Kasumi-1 (cell line): ENCODE measurements at places on chromosomes 3 and 15.

DNA sequence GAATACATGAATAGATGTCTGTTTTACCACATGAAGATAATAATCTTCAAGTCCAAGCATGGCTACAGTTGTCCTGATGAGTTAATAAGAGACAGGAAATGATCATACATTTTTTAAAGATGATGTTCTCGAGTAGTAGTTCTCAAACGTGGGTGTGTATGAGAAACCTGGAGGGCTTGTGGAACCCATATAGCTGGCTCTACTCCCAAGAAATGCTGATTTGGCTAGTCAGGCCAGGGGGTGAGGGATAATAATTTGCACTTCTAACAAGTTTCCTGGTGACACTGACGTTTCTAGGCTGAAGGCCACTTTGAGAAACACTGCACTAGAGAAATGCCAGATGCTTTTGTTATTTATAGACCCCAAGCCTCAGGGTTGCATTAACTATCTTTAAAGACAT lies 37.0 kb downstream of the ROPN1B start:
- no peak for DNase-seq

GRCh38 chr3:58173029-58173668 lies 37.6 kb downstream of the DNASE1L3 start:
- DNase-seq = no peak

GRCh38 chr3:132681421-132681820 lies 21.3 kb downstream of the UBA5 start:
- DNase-seq = no peak

DNA sequence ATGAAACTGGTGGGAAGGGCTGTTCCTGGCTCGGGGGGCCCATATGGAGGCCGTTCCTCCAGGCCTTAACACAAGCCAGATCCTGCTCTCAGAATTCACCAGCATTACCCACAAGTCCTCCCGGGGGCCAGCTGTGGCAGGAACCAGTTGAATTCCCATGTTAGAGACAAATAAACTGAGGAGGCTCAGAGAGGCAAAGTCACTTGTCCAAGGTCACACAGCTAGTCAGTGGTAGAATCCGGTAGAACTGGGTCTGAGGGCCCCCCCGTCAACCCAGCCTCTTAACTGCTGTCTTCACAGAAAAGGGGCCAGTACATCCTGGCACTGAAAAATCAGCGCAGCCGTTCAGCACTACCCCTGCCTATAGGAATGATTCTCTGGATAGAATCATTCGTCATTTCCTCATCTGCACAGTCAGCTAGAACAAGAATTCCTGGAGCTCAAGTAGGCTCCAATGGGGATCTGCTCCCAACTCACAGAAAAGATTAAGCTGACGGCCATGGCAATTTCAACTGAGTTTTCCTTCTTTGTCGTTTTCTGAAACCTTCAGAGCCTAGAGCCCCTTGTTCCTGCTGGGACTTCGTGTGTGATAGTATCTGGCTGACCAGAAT lies 12.2 kb upstream of the TSEN2 start:
- no peak for DNase-seq

DNA sequence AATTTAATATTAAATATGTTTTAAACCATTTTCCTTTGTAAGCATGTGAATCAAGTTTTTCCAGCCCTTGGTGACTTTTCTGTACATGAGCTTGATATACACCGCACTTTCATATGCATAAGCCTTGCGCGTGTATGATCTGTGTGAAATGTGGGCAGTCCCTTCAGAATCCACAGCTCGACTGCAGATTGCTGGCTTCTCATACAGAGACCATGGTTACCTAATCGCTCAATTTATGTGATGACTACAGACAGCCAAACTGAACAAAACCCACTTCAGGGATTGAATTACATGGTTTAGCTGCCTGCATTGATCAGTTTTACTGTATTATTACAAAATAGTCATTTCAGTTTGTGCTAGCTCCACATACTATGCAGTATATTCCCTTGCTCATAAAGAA lies 212.3 kb upstream of the NECTIN3 start:
- no peak for DNase-seq

- peak; percentile 12 for DNase-seq
These were observed 84.2 kb upstream of the SLC4A7 start for GRCh38 chr3:27568393-27568792.

DNA sequence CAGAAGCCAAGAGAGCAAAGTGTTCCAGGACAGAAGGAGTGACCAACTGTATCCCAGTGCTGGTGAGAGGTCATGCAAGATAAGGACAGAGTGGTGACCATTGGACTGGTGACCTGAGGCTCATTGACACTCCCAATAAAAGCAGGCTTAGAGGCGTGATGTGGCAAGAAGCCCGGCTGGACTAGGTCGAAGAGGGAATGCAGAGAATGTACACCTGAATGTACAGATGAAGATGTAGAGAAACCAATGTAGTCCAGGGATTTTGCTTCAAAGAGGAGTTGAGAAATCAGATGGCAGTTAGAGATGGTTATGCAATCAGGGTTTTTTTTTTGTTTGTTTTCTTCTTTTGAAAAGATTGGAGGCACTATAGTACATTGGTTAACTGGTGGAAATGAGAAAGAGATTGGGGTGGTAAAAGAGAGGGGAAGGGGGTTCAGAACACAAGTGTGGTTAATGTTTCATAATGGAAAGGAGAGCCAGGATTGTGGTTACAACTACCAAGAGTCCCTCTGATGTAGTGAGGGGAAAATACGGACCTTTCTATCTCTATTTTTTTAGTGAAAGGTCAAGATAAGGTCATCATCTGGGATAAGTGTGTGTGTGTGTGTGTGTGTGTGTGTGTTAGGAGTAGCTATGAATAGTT lies 23.3 kb downstream of the ST3GAL6 start:
- DNase-seq = no peak

GRCh38 chr3:174955513-174956016 lies 96.4 kb downstream of the NAALADL2 start:
- DNase-seq = no peak

- no peak for DNase-seq
These were observed 82.4 kb downstream of the RTP4 start for GRCh38 chr3:187450431-187451190.

- no peak for DNase-seq
These were observed 125.2 kb upstream of the DPH6 start for GRCh38 chr15:35671197-35671596.

GRCh38 chr3:18044971-18045880 lies 302.8 kb upstream of the TBC1D5 start:
- no peak for DNase-seq

GRCh38 chr15:74907163-74907870 lies 666 bp upstream of the FAM219B start:
- no peak for DNase-seq

GRCh38 chr3:71317749-71318457 lies 265.6 kb downstream of the FOXP1 start:
- DNase-seq = peak; percentile 68

DNA sequence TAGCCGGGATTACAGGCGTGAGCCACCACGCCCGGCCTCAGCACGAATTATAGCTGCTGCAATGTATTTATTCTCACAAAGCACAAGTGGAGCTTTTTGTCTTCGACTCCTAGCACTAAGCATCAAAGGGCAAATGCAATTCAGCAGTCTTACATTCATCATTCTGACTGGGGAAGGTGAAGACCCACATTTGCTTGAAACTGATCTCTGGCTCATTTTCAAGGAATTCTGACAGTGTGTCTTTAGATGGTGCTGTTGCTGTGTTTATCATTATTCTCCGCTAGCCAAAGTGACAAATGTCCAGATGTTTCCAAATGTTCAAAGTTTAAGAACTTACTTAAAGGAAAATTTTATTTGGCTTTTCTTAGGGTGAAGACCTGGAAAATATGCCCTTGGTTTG lies 55.9 kb downstream of the SGO1 start:
- no peak for DNase-seq

DNA sequence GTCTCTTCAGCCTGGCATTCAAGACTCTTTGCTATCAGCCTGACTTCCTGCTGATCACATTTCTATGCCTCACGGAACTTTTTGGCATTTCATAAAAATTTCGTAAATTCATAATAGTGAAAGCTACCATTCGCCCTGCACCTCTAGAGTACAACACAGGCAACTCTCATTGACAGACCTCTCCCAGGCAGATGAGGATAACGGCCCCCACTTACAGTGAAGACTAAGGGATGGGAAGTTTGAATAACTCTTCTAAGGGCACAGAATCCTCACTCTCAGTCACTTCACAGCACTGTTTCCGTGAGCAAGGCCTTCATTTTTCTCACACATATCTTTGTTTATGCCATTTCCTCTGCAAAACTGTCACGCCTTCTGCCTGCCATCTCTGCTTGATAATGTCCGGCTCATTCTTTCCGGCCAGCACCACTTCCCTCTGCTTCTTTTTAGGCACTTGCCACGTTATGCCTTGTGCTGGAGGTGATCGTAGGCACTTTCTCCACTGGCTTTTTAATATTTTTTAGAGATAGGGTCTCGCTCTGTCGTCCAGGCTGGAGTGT lies 224.1 kb upstream of the HES1 start:
- no peak for DNase-seq

GRCh38 chr3:171358881-171359198 lies 101.4 kb downstream of the TNIK start:
- no peak for DNase-seq

GRCh38 chr15:79505956-79506355 lies 73.8 kb downstream of the MINAR1 start:
- DNase-seq = no peak

DNA sequence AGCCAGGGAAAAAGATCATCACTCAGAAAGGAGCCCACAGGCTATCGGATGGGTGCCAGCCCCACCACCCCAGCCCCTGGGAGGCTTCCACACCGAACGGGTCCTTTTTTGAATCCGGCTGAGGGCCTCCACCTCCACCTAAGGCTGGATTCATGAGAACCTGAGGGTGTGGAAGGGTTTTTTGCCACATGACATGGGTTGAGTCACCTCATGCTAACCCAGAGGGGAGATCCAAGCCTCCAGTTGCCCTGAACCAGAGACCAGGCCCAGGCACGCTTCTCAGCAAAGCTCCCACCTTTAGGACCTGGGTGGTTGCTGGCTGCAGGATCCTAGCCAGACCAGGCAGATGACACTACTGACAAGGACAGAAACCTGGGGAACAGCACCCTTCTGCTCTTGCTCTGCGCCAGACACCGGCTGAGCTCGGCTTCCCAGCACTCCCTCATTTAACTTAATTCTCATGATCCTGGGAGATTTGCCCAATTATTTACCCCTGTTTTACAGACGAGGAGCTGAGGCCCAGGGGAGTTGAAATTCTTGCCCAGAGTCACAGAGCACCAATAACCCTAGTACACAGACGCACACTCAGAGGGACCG lies 25.6 kb downstream of the DUSP7 start:
- no peak for DNase-seq

- DNase-seq = no peak
These were observed 109.5 kb downstream of the ADAM10 start for GRCh38 chr15:58639992-58640391.

- DNase-seq = no peak
These were observed 46.0 kb downstream of the KLF13 start for GRCh38 chr15:31372635-31373091.

DNA sequence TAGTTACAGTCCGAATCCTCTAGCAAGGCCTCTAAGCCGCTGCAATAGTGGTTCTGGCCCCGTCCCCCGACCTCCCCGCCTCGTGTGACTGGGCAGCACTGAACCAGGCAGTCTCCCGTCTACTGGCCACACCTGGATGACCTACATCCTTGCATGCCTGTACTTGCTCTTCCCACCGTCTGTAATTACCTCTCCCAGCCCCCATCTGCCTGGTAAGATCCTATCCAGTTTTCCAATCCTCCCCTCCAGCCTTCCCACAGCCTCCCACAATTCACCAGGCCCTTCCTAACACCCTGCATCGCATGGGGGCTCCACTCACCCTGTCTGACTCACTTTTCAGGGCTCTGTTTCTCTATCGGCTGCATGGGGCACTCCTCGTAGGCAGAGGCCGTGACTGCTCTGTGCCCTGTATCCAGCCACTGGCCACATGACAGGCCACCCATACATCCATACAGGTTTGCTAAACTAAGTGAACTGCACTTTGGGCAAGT lies 32.8 kb downstream of the XXYLT1 start:
- DNase-seq = no peak

- DNase-seq = no peak
These were observed 33.9 kb downstream of the RLBP1 start for GRCh38 chr15:89187301-89187985.

DNA sequence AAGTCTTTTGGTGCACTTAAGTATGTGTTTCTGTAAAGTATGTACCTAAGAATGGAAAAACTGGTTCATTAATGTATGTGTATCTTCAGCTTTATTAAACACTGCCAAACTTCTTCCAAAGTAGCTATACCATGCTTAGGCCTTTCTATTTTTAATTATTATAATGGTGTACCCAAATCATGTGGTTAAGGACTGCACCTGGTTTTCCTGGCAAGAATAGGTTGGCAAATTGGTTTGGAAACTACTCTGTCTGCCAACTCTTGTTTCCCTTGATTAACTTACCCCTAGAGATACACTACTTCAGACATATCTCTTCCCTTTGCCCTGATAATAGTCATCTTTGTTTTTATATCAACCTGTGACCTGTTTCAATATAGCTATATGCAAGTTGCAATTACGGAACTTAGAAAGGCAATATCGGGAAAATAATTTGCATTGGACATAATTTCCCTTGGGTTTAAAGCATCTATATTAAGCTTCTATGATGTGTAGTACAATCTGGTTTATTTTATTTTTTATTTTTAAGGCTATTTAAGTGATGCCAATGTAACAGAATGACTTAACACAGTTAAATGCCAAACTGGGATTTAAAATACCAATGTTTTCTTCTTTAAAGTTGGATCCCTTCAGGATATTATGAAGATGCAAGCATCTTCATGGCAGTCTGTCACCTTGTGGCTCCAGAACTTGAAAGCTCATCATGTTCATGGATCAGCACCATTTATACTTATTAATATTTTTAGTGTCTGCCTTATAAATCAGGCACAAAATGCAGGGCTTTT lies 40.6 kb upstream of the TMEM108 start:
- no peak for DNase-seq

GRCh38 chr3:132016061-132017041 lies 18.5 kb downstream of the CPNE4 start:
- no peak for DNase-seq

DNA sequence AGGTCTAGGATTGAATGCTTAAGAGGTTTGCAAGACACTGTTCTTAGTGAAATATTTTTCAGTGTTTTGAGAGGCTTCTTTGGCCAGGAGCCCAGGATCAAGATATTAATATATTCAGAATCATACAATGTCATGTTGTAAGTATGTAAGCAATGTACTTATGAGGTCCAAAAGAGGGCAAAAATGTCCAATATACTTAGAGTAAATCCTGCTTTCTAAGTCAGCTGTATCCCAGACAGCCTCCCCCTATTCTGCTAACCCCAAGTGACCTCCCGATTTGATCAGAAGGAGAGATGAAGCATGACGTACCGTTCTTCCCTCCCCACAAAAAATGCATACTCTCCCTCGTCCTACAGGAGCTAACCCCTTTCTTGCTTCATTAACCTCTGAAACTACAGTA lies 70.9 kb downstream of the CHAC1 start:
- no peak for DNase-seq

- DNase-seq = no peak
These were observed 38.6 kb downstream of the ZBTB11 start for GRCh38 chr3:101638261-101638745.

DNA sequence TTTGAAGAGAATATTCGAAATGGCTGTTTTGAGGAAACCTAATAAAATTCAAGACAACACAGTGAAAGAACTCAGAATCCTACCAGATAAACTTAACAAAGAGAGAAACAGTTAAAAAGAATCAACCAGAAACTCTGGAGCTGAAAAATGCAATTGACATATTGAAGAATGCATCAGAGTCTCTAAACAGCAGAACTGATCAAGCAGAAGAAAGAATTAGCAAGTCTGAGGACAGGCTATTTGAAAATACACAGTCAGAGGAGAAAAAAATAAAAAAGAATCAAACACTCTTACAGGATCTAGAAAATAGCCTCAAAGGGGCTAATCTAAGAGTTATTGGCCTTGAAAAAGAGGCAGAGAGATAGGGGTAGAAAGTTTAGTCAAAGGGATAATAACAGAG lies 13.5 kb downstream of the C3orf33 start:
- DNase-seq = no peak
